Cortex of kidney (tissue), 1 donor: ENCODE measurements at places on chromosomes 5 and 9.

GRCh38 chr5:1366514-1366913 lies 21.6 kb upstream of the CLPTM1L start:
- DNase-seq: no peak

- no peak for DNase-seq
These were observed 308.1 kb upstream of the TLE4 start for GRCh38 chr9:79263628-79264027.

DNA sequence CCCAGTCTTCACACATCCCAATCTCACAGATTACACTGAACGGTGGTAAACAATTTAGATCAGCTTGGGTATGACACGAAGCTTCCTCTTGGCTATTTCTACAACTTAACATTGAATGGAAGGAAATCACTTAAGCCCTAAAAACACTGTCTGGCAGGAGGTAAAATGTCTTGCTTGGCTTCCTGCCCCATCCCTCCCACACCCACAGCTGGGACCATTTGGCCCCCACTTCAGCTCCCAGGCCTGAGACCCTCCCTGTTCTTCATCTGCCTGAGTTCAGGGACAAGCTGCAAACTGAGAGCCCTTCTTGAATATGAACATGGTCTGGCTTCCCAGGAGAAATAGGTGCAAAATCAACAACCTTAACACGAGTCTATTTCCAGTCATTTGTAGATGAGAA lies 3.4 kb upstream of the COL15A1 start:
- no peak for DNase-seq

DNA sequence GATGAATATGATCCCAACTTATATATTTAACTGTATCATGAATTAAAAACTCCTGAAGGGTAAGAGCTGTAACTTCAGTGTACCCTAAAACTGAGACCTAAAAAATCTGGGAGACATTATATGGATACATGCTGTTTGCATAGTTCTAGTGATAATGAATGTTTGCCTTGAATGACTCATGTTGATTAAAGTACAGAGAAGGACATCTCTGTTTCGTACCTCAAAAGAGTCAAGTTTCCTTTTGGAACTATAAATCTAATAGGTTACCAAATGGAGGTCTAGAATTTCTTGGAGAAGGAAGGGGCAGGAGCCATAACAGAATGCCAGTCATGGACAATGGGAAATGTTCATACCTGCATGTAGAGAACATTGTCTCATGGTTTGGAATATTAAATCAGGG lies 168.1 kb downstream of the SNCAIP start:
- DNase-seq: no peak

DNA sequence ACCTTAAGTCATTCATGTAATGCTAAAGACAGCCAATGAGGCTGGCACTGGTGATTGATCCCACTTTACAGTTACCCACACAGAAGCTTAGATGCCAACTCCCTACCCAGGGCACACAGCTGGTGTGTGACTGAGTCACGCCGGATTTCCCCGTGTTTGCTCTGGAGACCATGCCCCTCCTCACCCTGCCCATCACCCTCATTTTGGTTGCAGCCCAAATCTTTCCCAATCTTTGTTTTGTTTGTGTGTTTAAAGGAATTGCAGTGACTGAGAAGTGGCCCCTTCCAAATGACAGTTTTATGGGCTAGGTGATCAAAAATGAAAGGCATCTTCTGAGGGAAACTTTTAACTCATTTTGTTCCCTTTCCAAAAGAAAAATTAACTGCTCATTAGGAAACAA lies 10.9 kb downstream of the FBXL7 start:
- DNase-seq: no peak

DNA sequence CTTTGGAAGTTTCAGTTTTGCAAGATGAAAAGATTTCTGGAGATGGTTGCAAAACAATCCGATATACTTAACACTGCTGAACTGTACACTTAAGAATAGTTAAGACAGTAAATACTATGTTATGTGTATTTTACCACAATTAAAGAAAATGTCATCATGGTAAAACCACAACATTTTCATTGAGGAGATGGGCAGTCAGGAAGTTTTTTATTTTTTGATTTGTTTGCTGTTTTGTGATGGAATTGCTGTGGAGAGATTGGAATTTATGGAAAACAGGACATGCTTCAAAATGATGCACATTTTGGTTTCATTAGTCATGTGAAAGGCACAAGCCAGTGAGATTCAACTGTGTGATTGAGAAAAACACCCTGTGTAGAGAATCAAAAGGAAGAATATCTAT lies 90.5 kb upstream of the AGXT2 start:
- DNase-seq: no peak

DNA sequence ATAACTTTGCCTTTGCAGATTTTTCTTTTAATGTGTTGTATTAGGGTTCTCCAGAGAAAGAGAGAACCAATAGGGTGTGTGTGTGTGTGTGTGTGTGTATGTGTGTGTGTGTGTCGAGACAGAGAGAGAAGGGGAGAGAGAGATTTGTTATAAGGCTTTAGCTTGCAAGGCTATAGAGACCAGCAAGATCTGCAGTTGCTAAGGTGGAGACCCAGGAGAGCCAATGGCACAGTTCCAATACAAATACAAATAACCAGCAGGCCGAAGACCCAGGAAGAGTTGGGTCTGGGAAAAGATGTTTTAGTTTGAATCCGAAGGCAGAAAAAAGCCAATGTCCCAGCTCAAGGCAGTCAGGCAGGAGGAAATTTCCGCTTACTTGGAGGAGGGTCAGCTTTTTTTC lies 23.0 kb downstream of the TMOD1 start:
- DNase-seq: no peak

- DNase-seq: no peak
These were observed 239.0 kb downstream of the FANCC start for GRCh38 chr9:95078511-95078910.

GRCh38 chr5:14471507-14471906 lies 110.1 kb upstream of the OTULINL start:
- no peak for DNase-seq

GRCh38 chr5:133220851-133221674 lies 169.2 kb downstream of the HSPA4 start:
- no peak for DNase-seq

- DNase-seq: no peak
These were observed 45.8 kb upstream of the GARNL3 start for GRCh38 chr9:127218818-127219217.

DNA sequence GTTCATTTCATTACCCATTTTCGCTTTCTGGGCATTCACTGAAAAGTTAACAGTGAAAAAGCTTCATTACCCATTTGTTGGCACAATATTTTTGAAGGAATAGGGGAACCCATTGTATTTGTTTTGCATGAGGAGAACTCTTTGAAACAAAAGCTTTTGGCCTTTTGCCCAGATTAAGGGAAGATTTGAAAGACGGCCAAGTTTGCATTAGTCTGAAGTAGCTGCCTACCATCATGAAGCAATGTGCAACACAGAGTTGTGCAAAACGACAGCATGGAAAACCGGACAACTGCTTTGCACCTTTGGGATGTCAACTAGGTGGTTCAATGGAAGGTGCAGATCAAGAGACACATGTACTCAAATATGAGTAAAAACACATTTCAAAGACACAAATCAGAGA lies 84.9 kb downstream of the TRPM3 start:
- DNase-seq: no peak

DNA sequence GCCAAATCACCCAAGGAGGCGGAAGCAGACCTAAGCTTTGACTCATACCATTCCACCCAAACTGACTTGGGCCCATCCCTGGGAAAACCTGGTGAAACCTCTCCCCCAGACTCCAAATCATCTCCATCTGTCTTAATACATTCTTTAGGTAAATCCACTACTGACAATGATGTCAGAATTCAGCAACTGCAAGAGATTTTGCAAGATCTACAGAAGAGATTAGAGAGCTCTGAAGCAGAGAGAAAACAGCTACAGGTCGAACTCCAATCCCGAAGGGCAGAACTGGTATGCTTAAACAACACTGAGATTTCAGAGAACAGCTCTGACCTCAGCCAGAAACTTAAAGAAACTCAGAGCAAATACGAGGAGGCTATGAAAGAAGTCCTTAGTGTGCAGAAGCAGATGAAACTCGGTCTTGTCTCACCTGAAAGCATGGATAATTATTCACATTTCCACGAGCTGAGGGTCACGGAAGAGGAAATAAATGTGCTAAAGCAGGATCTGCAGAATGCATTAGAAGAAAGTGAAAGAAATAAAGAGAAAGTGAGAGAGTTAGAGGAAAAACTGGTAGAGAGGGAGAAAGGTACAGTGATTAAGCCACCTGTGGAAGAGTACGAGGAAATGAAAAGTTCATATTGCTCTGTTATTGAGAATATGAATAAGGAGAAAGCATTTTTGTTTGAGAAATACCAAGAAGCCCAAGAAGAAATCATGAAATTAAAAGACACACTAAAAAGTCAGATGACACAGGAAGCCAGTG lies 15.8 kb upstream of the TTC23L start:
- DNase-seq: no peak

DNA sequence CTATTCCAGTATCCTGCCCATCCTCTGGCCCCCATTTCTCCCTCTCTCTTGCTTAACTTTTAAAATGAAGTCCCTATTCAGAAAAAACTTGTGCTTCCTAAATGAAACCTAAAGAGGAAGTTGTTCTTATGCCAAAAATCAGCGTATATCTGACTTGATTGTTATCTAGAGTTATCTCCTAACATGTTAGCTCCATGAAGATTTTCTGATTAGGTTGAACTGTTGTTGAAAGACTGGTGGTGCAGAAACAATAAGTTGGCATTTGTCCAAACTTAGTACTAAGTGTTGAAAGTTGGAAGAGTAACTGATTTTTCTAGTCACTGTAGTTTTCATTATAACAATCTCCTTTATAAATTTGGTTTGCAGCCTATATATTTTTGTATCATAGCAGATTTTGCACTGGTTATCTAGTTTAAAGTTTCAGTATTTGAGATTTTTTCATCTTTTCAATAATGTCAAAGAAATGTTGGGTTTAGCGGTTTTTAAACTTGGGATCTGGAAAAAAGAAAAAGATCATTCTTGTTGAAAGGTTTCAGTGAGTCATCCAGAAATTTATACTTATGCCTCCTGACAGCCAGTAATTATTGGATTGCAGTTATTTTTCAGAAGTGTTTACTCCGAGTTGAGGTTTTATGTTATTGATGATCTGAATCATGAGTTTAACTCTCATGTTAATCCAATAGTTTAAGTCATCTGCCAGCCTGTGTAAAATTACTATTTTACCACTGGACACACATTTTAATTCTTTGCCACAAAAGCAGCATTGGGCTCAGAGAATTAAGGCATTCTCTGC lies 60.6 kb downstream of the PAM start:
- DNase-seq: no peak

DNA sequence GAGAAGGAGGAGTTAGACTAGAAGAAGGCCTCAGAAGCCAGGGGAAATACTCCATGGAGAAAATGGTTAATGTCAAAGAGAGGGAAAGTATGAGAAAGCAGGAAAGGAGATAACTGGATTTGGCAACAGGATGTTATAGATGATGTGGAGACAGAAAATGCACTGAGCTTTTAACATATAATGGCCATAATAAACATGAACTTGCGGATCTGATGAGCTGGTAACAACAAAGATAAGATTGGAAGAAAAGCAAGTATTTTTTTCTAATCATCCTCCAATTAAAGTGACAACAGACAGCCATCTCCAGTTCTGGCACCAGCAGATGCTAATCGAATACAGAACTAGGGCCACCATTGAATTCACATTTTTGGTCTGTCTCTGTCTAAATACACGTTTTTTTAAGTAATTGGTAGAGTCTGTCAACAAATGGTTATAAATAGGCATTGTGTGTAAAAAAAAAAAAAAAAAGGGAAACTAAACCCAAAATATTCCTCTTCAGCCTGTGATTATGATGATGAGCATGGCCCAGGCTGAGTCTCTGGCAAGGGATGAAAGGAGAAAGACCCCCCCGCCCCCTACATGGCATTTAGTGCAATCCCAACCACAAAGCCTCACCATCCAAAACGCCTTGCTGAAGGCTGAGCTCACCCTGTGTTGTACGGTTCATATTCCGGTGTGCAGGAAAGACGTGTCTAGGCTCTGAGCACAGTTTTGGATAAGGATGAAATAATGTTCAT lies 149.5 kb upstream of the LHFPL2 start:
- DNase-seq: no peak

- no peak for DNase-seq
These were observed 21.7 kb upstream of the SYNPO start for GRCh38 chr5:150618588-150619281.
